ENCODE measurements at places on chromosomes 11 and 22.

DNA sequence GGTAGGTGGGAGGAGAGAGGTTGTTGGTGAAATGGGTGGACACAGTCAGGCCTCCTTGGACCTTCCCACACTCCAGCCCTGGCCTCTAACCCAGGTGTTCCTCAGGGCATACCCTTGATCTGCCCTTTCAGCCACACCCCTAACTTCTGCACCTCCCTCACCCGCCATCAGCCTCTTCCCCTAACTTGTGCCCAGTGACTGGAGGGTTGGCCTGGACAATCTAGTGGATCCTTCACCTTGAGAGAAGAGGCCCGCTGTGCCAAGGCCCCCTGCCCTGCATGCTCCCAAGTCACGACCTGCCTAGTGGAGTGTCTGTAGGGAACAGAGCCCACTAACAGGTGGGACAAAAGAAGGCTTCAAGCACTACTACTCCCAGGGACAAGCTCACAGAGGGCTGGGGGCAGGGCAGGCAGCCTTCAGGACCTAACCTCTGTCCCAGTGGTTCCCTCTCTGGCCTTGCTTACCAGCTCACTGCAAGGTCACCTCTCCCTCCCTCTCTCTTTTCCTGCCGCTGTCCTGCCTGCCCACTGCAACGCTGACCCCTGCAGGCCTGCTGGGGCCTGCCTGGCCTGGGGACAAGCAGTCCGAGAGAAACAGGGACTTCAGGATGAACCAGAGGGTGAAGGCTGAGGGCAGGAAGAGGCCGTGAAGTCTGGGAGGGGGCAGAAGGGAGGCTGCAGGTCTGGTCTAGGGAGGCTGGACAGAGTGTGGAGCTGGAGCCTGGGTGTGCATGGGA lies 3.3 kb downstream of the SYT7 start:
- peak; percentile 33 for DNase-seq

DNA sequence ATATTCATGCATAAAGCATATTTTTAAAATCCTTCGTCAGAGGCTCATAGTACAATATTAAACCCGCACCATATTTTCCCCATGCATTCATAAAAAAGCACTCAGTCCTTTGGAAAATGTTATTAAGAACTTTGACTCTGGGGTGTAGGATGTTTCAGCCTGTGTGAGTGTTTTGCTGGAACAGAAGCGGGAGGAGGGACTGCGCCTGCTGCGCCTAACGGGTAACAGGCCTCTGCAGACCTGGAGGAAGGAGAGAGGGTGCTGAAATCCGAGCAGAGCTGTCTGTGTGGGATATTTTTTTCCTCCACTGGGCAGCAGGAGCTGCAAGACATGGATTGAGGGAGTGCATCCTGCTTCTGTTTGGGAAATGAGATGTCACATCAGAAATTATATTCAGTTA lies 483.0 kb downstream of the BRD1 start:
- DNase-seq = no peak

DNA sequence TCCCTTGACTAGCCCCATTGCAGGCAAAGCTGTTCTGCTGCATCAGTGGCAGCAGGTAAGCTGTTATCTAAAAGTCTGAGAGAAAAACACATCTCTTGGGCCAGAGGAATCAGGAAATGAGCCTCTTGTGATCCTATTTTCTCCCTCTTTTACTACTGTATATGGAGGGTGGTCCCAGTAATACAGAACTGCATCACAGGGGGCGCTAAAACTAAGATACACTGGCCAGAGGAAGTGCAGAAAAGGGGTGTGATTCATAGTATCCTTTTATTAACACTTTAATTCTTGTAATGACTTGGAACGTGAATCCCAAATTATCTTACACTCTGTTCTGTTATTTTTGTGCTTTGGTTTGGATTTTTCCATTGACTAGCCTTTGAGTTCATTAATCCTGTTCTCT lies 8.8 kb upstream of the MED17 start:
- no peak for DNase-seq

GRCh38 chr22:49317369-49317768 lies 510.3 kb downstream of the BRD1 start:
- no peak for DNase-seq

- DNase-seq = peak; percentile 42
Observed at GRCh38 chr11:14308114-14308896, 50.7 kb downstream of the RRAS2 start.

- peak; percentile 61 for DNase-seq
Observed at GRCh38 chr22:46104170-46104880, 46.0 kb upstream of the PPARA start.

- DNase-seq = peak; percentile 14
Observed at GRCh38 chr11:33375688-33376311, 118.6 kb downstream of the HIPK3 start.

- no peak for DNase-seq
Observed at GRCh38 chr11:118148856-118149255, 3.8 kb downstream of the SCN4B start.

DNA sequence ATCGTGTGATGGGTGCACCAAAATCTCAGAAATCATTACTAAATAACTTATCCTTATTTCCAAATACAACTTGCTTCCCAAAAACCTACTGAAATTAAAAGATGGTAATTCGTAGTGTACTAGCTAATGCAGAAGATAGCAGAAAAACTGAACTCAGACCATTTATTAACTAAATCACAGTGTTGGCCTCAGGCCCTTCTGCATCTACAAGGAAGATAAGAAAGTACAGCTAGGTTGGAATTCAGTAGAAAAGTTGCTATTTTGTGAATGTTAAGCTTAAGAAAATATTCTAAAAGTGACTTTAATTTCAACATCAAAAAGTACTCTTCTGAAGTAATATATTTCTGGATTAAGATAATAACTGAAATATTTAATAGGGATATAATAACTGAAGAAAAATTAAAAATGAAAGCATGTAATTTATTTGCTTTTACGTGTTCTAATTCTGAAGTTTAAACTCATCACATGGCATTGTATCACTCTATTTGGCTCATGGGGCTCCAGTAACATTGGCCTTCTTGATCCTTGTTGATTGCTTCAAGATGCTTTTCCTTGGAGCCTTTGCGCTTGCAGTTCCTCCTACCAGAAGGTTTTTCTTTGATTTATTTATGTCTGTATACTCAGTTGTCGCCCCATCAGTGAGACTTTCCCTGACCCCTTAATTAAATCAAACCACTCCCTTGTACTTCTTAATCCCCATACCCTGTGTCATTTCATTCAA lies 847.9 kb upstream of the ANO3 start:
- DNase-seq = no peak

- DNase-seq = peak; percentile 8
Observed at GRCh38 chr11:82936261-82936660, 34.7 kb downstream of the DDIAS start.

- no peak for DNase-seq
Observed at GRCh38 chr11:1943576-1943975, 3.6 kb upstream of the MRPL23 start.

GRCh38 chr11:33258631-33259205 lies 1.5 kb downstream of the HIPK3 start:
- peak; percentile 71 for DNase-seq

DNA sequence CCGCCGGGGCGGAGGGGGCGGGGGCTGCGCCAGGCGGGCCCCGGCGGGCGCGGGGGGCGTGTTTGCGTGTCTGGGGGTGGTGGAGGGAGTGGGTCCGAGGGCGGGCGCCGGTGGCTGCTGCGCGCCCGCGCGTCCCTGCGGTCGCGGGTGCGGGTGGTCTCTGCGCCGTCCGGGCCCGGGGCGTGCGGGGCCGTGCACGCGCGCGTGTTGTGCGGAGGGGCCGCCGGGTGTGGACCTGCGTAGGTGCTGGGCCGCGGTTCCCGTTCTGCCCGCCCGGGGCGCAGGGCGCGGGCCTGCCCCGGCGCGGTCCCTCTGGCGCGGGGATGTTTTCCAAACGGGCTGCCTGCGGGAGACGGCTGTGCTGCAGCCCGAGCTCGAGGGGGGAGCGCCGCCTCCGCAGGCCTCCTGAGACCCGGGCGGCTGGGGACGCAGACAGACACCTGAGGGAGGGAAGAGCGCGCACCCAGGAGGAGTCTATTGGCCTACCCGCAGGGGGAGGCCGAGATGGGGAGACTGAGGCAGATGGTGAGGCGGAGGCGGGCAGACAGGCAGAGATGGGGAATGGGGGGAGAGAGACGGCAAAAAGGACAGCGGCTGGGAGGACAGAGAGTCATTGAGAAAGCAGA lies 442 bp downstream of the PELI3 start:
- DNase-seq = no peak

DNA sequence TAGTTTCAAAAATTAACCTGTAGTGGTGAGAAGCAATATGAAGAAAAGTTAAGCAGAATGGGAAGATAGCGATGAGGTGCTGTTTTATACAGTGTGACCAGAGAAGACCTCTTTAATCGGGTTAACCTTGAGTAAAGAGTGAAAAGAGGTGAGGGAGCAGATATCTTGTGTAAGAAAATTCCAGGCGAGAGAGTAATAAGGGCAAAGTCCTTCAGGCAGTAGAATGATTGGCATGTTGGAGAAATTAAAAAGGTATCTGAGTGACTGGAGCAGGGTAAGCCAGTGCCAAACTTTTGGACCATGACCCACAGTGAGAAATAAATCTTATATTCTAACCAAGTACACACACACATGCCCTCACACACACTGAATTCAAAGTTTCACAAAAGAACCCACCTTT lies 374.7 kb upstream of the LARGE1 start:
- no peak for DNase-seq

DNA sequence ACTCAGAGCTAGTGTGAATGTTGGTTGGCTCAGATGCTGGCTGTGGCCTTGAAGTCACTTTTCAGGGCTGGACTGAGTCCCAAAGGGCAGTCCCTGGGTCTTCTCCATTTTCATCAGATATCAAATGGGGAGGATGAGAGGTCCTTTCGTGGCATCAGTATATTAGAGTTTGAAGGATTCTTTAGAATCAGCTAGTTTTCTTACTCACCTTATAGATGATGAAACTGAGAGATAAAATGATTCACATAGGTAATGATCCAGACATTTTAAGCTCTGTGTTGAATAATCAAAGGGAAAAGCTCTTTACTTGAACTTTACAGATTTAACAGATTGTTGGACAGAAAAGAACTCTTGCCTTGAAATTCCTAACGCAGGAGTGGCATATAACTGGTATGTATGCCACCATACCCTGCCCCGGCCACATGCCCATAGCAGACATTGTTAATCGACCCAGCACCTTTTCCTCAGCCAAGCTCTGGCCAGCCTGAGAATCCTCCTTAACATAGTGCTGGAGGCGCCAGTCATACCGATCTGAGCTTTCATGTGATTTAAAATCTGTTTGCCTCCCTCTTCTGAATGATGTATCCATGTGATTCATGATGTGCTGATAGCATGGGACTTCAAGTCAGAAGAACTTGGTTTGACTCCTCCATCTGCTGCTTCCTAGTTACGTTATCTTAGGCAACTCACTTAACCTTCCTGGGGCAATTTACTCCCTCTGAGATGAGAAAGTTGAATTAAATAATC lies 60.0 kb downstream of the BARX2 start:
- no peak for DNase-seq

DNA sequence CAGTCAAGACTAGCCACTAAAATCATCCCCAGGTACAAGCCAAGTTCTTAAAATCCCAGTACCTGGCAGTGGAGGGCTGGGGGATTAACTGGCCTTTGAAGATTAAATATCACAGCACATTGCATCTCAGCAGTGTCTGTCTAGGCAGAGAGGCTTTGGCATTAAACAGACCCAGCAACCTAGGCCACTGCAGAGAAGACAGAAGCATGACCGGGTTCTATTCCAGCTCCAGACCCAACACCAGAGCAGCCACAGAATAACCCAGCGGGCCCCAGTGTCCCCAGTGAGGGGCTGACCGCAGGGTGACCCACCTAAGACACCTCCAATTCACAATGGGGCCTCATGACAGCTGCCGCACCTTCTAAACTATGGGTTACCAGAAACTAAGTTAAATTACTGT lies 88.2 kb downstream of the SHANK2 start:
- no peak for DNase-seq

DNA sequence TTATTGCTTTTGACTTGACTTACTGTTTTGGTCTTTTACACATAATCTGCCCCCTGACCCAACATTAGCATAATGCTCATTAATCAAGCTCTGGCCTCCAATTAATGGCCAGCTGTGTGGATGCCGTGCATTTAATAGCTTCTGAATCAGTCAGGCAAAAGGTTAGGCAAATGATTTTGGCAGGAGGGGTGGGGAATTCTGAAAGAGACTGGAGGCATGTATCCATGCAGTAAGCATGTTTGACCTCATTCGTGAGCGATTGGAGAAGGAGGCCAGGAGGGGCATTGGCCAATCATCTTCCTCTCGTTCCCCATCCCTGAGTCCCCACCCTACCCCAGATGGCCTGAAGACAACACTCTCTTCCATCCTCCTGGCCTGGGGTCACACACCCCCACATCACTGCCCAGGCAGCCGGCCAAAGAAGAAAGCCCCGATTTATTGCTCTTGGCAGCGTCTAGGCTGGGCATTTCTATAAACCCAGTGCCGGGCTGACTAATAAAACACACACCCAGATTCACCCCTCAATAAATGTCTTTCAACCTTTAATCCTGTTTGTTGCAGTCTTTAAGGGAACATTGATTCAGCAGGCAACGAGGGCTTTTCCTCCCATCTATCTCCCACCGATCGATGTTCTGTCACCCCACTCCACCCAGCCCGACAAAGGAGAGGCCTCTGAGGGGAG lies 150.0 kb downstream of the OPCML start:
- DNase-seq = no peak

GRCh38 chr22:49829044-49829853 lies 1.6 kb upstream of the BRD1 start:
- no peak for DNase-seq

- peak; percentile 4 for DNase-seq
Observed at GRCh38 chr11:58286249-58286648, 18.2 kb upstream of the OR10W1 start.
